EH (cell line): ENCODE measurements at places on chromosomes 5 and 9.
A peak's percentile ranks its signal among the peaks of the same experiment; 100 is the strongest.

DNA sequence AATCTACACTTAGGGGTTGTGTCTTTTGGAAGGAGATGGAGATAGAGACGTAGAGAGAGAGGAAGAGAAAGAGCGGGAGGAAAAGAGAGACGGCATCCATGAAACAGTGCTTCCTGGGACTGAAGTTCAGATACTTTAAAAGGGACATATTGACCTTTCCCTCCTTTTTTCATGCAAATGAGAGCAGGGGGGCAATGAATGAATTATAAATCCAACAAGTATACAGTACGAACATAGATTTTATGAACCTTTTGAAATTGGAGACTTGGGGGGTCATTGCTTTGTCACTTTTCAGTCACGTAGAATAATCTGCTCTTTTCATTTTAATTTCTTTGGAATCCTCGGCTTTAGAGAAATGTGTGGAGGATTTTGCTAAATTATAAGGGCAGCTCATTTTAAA lies 364.2 kb downstream of the MAT2B start:
- no peak for DNase-seq

- DNase-seq = peak; percentile 95
Observed at GRCh38 chr9:35729700-35730485, 2.1 kb downstream of the TLN1 start.

DNA sequence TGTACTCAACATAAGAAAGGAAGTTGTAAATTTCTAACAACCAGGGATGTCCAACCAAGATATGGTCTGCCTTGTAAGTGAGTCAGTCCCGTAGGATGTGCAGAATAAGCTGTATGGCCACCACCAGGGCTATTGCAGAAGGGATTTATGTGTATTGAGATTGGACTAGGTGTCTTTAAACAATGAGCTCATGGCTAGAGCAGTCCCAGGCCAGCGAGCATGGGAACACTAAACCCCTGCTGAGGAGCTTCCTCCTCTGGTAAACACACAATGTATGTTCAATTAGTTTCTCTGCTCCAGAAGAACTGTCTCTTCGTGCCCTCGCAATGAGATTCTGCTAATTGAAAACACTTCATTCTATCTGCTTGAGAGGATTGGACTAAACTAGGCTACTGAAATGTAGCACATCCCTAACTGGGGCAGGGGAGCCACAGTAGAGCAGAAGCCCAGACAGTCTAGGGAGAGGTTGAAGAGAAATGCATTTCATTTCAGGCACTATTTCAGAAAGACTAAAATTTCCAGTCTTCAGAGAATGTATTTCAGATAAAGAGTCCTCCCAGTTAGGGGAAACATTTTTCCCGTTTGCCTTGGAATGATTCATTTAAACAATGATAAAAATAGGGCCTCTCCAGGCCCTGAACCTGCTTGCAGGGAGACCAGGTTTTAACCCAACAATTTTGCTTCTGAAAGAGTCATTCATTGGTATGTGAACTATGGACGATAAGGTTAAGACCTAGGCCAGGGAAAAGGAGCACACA lies 154.7 kb downstream of the FAM114A2 start:
- DNase-seq = peak; percentile 98

DNA sequence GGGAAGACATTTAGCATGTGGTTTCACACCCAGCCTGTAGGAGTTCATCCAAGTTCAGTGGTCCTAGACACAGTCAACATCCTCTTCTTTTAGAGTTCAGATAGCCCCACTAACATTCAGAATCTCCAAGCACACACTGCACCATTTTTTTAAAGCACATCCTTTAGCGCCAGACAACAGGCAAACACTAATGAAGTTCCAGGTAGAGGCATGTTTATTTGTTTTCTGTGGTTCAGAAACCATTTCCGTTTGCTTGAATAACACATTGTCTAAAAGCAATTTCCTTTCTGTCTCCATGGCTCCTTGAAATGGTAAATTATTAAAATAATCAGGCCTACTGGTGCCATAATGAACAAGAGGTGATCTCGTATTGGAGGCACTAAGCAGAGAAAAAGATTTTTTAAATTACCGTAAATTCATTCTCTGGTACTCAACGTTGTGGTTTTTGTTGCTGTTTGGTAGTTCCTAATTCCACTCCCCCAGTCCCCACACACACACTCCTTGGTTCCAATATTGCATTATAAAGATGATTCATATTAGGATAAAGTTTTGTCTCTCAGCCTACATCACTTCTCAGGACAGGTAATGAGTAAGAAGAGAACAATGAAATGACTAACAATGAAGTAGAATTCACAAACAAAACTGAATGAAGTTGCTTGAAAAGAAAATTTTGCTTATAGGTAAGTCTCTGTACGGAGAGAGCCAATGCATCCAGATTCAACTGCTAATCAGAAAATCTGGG lies 153.1 kb downstream of the PCSK1 start:
- DNase-seq = peak; percentile 26

DNA sequence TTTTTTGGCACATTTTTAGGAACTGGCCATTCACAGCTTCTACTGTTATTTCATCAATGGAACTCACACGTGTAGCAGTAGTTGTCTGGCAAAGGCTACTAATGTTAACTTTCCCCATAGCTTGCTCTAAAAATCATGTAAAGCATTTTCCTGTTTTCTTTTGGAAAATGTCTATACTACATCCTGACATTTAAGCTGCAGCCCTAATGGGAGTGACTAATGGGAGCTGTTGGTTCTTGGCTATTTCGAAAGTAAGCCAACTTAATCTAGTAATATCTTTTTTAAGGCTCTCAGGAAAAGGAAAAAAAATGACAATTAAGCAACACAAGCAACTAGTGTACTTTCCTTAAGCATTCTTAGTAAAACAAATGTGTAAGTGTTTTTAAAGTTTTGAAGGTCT lies 169.2 kb downstream of the SLC12A2 start:
- DNase-seq = peak; percentile 60
